ENCODE measurements at places on chromosomes 6 and 20. TPM values are rescaled to one million over a fixed set of nuclear protein-coding genes. Genes with fewer than 3 reads are reported as not detected.

GRCh38 chr20:18223409-18223808 lies 64.9 kb upstream of the ZNF133 start:
- no peak for DNase-seq

Gene SLC12A5
- polyA plus RNA-seq, result 0.86 TPM

Gene FKBP5
- 28.1 TPM for polyA plus RNA-seq

DNA sequence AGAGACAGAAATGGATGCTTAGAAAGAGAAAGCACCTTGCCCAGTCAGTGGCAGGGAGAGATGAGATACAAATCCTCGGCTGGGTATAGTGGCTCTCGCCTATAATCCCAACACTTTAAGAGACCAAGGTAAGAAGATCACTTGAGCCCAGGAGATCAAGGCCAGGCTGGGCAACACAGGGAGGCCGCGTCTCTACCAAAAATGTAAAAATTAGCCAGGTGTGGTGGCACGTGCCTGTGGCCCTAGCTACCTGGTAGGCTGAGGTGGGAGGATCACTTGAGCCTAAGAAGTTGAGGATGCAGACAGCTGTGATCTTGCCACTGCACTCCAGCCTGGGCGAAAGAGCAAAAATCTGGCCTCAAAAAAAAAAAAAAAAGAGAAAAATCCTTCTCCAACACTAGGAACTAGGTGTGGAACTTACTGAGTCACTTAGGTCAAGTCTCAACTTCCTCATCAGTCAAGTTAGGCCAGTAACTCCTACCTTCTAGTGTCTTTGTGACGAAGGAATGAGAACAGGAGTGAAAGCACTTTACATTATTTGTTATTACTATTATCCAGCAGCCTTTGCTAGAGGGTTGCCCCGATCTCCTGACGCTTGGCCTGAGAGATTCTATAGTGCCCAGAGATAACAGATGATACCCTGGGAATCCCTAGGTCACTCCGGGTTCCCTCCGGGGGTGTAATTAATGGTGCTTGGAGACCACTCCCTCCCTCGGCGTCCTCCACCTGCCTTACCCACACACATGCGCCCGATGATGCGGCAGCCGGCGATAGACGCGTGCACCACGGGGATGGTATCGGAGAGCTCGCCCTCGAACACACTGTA lies 918 bp downstream of the EIF6 start:
- DNase-seq, result no peak

Gene FOXF2
- 0.15 TPM for polyA plus RNA-seq

DNA sequence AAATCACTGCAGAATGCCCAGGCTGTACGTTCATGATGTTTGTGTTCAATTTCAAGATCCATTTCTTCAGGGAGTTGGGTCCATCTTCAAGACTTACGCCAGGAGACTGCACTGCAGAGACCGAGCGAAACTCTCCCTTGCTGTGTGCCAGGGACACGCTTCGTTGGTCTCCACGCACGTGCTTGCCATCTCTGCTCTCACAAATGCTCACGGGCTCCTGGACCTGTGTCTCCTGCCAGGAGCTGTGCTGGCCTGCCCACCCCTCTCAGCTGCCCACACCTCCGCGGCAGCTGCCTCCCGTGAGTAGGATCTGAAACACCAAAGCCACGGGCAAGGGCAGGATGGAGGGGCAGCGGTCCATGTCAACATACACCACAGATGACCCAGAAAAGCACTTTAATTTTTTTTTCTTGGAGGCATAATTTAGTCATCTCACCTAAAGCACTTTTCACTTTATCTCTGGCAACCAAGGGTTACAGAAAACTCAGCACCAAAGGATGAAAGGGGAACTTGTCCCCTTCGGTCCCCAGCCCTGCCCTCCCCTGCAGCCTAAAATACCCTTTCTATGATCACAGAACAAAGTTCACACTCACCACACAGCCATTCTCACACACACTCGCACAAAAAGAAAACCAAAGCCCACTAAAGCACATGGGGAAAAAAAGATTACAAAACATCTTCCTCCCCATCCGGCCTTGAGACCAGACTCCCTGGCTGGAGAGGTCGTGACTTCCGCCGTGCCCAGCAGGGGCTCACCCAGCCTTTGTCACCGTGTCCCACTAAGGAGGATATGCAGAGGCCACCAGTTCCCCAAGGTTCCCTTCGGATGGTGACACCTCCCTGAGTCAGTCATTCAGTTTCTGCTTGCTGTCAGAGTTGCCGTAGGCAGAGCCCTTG lies 137.9 kb downstream of the AGPAT4 start:
- no peak for DNase-seq
